ENCODE measurements at places on chromosomes 2 and 18.

GRCh38 chr2:10554961-10555809 lies 107.1 kb upstream of the ODC1 start:
- DNase-seq: no peak

GRCh38 chr2:235157746-235158482 lies 206.1 kb downstream of the SH3BP4 start:
- no peak for DNase-seq

DNA sequence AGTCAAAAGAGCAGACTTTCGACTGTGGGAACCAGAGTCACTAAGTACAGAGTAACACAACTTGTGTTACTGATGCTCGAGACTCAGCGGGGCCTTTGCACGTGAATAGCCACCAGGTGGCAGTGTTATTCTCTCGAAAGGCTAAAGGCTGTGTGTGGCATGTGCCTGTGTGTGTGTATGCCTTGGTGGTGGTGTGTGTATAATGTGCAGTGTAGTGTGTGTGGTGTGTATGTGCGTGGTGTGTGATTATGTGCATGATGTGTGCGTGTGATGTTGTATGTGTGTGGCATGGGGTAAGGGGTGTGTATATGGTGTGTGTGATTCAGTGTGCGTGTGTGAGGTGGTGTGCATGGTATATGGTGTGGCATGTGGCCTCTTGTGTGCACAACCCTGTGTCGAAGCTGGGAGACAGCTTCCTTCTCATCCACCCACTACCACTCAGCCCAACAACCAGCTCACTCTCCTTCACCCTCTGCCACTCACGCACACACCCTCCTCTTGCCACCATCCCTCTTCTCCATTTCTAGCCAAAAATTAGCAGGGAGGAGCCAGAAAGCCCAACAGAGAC lies 83.0 kb upstream of the ZNF532 start:
- peak; percentile 42 for DNase-seq

- peak; percentile 3 for DNase-seq
Observed at GRCh38 chr2:44075541-44075940, 79.8 kb upstream of the LRPPRC start.

- DNase-seq: no peak
Observed at GRCh38 chr2:54409752-54410151, 46.4 kb upstream of the SPTBN1 start.

GRCh38 chr2:20040489-20041172 lies 10.8 kb downstream of the LAPTM4A start:
- DNase-seq: no peak

- DNase-seq: no peak
Observed at GRCh38 chr18:45745817-45746461, 22.0 kb downstream of the SLC14A1 start.

DNA sequence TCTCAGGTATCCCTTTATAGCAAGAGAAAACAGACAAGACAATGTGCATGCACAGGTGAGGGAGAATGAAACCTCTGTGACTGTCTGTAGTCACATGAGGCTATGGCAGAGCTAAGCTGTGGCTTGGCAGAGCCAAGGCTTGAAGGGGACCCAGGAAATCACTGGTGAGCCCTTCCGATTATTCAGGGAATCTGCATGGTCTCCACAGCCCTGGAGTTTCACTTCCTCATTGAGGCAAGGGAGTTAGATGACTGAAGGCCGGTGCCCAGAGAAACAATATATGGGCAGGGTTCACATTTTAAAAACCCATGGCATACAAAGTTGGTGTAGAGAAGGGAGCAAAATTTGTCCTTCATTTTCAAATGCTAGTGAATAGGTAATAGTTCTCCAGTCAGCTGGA lies 144.4 kb upstream of the REV1 start:
- DNase-seq: no peak

DNA sequence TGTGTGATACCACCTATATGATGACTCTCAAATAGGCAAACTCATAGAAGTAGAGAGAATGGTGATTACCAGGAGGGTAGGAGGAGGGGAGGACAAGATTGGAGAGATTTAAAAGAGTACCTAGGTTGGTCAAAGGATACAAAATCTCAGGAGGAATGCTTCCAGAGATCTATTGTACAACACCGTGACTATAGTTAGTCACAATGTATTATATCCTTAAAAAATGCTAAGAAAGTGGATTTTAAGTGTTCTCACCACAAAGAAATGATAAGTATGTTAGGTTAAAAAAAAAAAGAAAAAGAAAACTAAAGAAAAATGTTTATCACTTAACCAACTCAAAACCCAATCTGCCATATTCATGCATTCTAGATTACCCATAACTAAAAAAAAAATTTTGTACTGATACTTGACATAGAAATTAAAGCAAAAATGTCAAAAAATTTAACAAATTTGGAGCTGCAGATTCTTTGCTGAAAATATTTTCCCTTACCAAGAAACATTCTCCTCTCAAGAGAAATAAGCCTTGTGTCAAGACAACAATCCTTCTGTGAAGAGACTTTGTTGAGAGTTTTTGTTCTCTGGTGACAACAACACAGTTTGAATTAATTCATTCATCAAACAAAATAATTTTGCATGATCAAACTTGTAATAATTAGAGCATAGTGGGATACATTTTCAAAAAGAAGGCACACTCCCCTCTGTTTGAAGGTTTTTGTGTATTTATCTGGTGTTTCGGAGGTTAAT lies 213.1 kb downstream of the DNER start:
- DNase-seq: no peak

DNA sequence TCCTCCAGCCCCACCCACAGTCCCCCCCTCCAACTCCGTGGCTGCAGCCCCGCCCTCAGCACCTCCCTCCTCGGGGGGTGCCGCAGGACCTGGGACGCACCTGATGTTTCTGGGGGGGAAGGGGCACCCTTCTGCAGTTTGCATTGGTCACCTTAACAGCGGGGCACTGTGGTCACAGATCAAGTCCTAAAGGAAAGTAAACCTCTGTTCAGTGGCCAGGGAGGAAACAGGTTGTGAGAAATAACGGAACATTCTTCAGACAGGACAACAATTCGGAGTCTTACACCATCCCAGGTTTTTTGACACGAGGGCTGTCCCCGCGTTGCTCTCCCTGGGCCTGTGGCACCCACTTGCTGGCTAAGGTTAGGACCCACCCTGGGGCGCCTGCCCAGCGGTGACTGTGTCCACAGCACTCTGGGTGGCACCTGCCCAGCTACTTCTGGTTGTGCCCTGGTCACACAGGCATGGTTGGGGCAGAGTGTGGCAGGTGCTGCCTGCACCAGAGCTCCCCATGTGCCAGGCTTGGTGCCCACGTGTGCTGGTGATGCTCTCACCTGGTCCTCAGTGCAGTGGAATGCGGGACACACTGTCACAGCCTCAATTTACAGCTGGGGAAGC lies 93.5 kb upstream of the OTOS start:
- DNase-seq: no peak

GRCh38 chr2:10977003-10977402 lies 65.3 kb downstream of the KCNF1 start:
- DNase-seq: no peak

DNA sequence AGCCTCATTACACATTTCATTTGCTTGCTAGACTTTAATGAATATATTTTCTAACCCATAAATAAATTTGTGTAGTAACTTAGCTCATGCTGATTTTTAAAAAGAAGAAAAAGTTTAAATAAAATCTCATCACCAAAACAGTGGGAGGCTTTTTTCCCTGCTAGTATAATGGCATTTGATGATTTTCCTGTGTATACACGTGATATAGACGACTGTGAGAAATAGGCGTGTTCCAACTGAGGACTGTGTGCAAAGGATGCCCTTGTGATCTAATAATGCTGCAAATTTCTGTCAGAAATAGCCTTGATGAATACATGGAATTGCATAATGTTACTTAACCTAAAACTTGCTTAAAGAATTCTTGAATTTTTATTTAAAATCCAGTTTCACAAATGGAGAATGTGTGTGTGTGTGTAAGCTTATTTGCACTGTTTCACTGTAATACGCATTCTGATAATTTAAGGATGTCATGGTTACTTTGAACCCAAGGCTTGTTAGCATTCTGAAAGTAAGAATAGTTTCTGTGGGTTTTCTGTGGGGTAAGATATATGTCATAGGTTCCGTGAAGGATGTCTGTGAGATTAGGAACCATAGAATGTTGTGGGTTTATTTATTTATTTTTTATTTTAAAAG lies 178.0 kb downstream of the DLGAP1 start:
- no peak for DNase-seq

- no peak for DNase-seq
Observed at GRCh38 chr2:96923810-96924774, 54.2 kb upstream of the SEMA4C start.

- no peak for DNase-seq
Observed at GRCh38 chr2:25592766-25593292, 80.5 kb downstream of the DTNB start.

DNA sequence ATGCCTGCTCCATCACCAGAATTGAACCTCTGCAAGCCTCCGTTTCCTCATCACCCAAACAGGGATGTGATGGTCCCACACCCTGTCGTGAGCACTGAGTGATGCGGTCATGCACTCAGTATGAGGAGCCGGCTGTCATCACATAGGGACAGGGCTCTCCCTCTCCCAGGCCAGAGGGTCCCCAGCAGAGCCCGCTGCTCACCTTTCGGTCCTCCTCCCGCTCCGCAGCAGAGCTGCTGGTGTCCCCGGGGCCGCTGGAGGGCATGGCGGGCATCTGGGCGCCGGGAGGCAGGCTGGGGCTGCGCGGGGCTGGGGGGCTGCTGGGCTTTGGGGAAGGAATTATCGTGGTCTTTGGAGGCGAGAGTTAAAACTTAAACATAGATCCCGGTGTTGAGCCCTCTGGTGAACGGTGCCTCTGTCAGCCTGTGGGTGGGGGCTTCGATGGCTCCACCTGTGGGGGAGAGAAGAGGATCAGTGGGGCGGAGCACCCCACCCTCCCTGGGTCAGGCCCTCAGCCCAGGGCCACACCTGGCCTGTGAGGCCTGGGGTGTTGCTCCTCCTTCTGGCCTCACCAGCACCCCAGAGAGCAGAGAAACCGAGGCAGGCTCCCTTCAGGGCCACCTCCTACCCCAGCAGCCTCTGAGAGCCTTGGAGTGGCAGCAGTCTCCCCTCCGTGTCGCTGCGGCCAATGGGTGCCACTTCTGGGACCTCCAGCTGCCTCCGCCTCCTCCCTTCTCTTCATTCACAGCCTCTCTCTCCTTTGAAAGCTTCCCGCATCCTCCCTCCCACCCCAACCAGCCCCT lies 27.8 kb downstream of the DNMT3A start:
- DNase-seq: no peak

GRCh38 chr18:46768166-46768921 lies 11.5 kb upstream of the ST8SIA5 start:
- no peak for DNase-seq

DNA sequence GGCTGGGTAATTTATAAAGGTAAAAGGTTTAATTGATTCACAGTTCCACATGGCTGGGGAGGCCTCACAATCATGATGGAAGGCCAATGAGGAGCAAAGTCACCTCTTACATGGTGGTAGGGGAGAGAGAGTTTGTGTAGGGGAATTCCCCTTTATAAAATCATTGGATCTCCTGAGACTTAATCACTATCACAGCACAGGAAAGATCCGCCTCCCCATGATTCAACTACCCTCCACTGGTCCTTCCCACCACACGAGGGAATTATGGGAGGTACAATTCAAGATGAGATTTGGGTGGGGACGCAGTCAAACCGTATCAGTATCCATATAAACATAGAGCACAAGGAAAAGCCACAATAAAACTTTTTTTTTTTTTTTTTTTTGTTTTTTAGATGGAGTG lies 172.6 kb upstream of the PIEZO2 start:
- no peak for DNase-seq

DNA sequence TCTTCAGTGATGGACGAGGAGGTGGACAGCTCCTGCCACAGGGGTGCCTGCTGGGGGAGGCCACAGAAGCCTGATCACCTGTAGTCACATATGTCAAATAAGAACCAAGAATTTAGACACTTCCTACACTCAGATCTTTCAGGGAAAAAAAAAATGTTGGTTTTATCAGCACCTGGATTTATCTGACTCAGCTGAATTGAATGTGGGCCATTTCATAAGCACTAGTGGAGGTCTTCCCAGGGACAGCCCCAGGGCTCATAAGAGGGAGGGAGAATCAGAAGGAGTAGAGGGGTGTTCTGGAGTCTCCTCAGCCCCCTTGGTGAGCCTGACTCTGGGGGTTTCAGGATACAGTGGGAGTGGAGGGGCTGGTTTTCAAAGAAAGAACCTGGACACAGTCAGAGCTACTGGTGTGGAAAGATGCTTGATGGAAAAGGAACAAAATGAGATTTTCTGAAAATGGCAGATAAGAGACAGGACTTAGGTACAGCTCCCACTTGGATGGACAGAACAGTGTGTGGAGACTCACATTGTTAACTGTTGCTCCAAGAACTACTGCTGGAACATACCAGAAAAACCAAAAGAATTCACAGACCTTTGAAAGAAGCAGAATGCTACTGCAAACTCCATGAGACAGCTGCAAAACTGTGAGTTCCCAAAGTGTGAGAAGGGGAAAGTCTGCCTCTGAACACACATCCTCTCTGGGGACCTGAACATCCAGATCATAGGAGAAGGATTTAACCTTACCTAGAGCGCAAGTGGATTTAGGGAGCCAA lies 45.4 kb downstream of the LCT start:
- no peak for DNase-seq

DNA sequence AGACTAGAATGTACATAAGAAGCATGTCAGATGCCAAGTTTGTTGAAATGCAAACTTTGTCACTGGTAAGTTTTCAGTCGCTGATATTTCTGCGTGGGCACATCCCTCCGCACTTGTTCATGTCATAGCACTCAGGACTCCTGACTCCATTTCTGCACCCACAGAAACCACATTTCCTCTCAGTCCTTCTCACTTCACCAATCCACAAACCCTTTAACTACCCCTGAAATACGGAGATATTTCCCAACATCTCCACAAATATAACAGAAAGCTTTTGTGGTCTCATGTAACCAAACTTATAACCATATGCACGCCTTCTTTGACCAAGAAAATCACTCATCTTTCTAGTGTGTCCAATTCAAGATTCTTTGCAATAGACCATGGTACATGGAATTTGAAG lies 276.9 kb upstream of the ERBB4 start:
- DNase-seq: no peak

GRCh38 chr2:15691586-15692310 lies 100.1 kb downstream of the DDX1 start:
- no peak for DNase-seq

DNA sequence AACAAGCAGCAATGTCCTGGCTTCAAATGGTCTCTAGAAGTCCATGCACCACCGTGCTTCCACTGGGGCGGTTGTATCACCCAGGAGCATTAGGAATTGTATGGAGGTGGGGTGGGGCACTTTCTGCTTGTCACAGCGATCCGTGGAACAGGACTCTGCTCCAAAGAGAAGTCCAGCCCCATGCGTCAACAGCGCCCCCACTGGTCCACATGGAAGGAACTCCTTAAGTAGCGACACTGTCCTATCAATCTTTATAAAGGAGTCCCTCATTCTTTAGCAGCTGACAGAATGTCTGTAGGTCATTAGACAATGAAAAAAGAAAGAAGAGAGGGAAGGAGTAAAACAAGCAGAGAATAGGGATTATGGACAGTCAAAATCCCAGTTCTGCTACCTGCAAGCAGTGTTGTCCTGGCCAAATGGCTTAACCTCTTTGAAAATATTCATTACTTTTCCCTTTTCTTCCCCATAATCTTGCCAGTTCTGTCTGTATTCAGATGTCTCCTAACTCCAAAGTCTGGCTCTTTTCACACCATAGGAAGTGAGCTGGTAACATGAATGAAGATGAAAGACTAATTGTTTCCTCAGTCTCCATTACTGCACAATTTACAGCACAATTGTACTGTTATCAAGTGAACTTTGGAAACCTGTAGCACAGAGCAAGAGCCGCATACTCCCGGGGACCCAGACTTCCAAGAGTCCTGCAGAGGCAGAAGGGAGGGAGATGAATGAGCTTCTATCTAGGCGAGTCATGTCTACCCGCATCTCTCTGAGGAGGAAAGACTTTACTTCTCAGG lies 9.9 kb downstream of the NFE2L2 start:
- no peak for DNase-seq

Data from NCI-H2029 treated with DMSO at 0.1 percent for 48 hours (cell line).